ENCODE measurements at places on chromosomes 2 and 18. TPM values are rescaled to one million over a fixed set of nuclear protein-coding genes. Genes with fewer than 3 reads are reported as not detected.

The GATA6 gene
- total RNA-seq = 29.3 TPM

The MIB1 gene
- 57.1 TPM for total RNA-seq

The LIMS2 gene
- 3.0 TPM for total RNA-seq

The AGXT gene
- total RNA-seq = not detected

The APOB gene
- total RNA-seq = under 0.01 TPM

The HDLBP gene
- 1,448 TPM for total RNA-seq

The C2orf81 gene
- 1.1 TPM for total RNA-seq

The CYP27A1 gene
- 18.1 TPM for total RNA-seq

The SERPINB2 gene
- total RNA-seq = 2.4 TPM

The LIMS4 gene
- 12.4 TPM for total RNA-seq

The COBLL1 gene
- total RNA-seq = 3.6 TPM

The SERPINE2 gene
- total RNA-seq = 1,107 TPM

The IGFBP5 gene
- total RNA-seq = 270 TPM

The INHBB gene
- total RNA-seq = 0.12 TPM

The LGALSL gene
- total RNA-seq = 11.1 TPM

The FSIP2 gene
- total RNA-seq = 0.06 TPM

The KLHL41 gene
- 1.1 TPM for total RNA-seq

The CCDC102B gene
- total RNA-seq = 47.6 TPM

The IL37 gene
- not detected for total RNA-seq

The DOK6 gene
- 3.0 TPM for total RNA-seq

The PLGLB2 gene
- 0.87 TPM for total RNA-seq

The TMEM163 gene
- total RNA-seq = 0.26 TPM

The C2orf76 gene
- total RNA-seq = 17.6 TPM

The MARCO gene
- not detected for total RNA-seq
